Stomach (tissue), 19 donors: ENCODE measurements at places on chromosomes 2 and 18. TPM values are rescaled to one million over a fixed set of nuclear protein-coding genes. Genes with fewer than 3 reads are reported as not detected.

Gene GPD2
- 8.1 TPM for total RNA-seq

Gene CFAP221
- 3.1 TPM for total RNA-seq

Gene AMER3
- total RNA-seq, result 0.55 TPM

Gene INO80C
- 14.3 TPM for total RNA-seq

Gene CTIF
- 22.4 TPM for total RNA-seq

Gene CCDC74B
- total RNA-seq, result 1.2 TPM

Gene SCYGR4
- not detected for total RNA-seq

Gene SERPINB3
- not detected for total RNA-seq

Gene EEF1B2
- 284 TPM for total RNA-seq

Gene GPR45
- not detected for total RNA-seq

Gene EVA1A
- not detected for total RNA-seq

Gene UGT1A5
- total RNA-seq, result not detected

Gene CTNNA2
- total RNA-seq, result not detected

Gene FRZB
- total RNA-seq, result 21.6 TPM

Gene TXNDC2
- total RNA-seq, result not detected

Gene VSNL1
- total RNA-seq, result not detected

Gene CCBE1
- 0.29 TPM for total RNA-seq

Gene TWIST2
- 22.8 TPM for total RNA-seq

Gene ANKRD62
- total RNA-seq, result not detected

Gene C2orf15
- total RNA-seq, result 5.1 TPM

Gene CFC1
- not detected for total RNA-seq

Gene TUBA4B
- not detected for total RNA-seq
